ENCODE measurements at places on chromosomes 7 and 10.

DNA sequence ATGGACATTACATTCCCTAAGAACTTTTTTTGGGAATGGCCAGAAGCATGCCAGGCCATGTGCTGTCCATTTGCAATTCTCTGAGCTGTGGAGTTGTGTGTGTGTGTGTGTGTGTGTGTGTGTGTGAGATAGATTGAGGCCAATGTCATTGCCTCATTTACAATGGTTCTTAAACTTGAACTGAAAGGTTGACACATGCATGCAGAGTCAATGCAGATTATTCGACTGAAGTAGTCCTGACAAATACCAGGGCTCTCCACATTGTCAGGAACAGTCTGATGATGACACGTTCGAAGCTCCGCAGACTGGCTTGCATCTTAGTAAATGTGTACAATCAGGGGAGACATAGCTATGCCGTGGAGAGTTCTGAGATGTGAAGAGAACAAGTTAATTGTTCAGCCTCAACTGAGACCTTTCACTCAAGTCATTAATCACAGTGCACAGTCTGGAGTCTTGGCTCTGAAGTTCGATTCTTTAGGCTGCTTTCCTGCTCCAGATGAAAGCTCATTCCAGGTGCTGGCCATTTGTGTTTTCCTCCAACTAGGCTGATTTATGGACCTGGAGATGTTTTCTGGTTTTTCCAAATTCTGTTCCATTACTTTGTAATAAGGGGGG lies 921.9 kb downstream of the LRMDA start:
- ATAC-seq, result peak; percentile 25

GRCh38 chr10:129372172-129372571 lies 94.9 kb upstream of the MGMT start:
- ATAC-seq, result no peak

- no peak for ATAC-seq
These were observed 79.3 kb upstream of the SLC25A13 start for GRCh38 chr7:96401200-96401599.

GRCh38 chr10:97762816-97763215 lies 9.0 kb downstream of the SFRP5 start:
- ATAC-seq, result no peak

- no peak for ATAC-seq
These were observed 528.9 kb upstream of the FZD8 start for GRCh38 chr10:36170943-36171501.

GRCh38 chr10:59082249-59082648 lies 94.2 kb upstream of the PHYHIPL start:
- no peak for ATAC-seq

- ATAC-seq, result peak; percentile 62
These were observed 2.2 kb downstream of the CFAP46 start for GRCh38 chr10:132939957-132940790.

DNA sequence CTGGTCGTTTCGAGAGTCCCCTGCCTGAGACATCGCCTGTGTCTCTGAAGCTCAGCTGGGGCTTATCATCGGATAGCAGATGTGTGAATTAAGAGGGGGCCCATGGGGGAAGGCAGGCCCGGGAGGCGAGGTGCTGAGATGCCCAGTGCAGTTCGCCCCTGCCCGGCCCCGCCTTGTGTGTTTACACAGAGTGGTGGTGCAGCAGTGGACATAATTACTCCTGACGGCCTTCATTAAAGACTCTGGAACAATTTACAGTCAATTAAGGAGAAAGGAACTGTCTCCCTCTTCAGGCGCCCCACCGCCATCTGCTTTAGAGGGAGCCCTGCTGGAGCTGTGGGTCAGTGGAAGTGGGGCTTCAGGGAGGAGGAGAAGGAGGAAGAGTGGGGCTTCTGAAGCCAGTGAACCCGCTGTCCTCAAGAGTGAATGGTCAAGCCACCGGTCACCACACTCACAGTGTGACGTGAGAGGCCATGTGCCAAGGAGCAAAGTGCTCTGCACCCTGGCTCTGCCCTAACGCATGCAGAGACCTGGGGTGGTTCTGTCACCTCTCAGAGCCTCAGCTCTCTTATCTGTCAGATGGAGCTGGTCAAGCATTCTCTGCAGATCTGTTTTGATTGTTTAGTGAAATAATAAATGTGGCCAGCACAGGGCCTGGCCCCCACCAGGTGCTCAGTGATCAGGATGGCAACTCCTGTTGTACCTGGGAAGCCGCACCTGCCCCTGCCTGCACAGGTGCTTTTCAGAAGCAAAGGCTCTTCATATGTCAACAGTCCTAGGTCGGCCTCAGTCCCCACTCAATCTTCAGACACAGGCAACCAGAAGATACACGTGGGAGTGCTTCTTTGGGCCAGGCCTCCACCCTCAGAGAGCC lies 65.6 kb downstream of the CDH23 start:
- ATAC-seq, result peak; percentile 63

DNA sequence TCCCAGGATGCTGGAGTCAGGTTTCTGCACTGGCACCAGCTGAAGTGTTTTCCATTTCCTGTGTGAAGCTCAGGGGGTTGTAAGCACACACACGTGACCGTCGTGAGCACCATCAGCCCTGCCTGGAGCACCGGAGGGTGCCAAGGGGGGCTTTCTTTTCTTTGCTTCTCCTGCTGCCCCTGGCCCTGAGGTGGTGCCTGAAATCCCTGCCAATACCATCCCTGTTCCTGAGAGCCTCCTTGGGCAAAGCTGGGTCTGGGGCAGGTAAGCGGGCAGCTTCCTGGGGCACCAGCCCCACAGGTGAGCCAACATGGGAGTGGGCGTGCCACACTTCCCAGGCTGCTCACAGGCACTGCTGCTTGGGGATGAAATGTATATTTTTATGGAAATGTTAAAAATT lies 593.6 kb downstream of the DNAJB6 start:
- no peak for ATAC-seq

DNA sequence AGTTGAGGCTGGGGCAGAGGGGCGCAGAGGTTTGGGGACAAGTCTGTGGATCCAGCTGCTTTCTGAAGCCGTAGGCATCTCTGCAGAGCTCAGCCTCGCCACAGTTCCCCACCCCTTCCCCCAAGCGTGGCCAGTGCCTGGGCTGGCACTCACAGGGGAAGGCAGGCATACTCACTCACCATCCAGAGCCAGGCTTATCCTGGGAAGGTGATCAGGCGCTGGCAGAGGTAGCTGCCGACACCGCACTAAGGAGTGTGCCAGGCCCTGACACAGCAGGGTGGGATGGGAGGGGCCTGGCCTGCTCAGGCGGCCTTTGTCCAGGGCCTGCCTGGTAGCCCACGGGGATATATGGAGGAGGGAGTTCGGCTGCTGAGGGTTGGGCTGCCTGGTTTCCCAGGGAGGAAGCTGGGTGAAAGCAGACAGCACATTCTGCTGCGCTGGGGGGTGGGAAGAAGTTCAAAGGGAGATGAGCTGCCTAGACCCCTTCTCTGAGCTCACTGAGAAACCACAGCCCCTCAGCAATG lies 15.9 kb downstream of the VSIR start:
- peak; percentile 51 for ATAC-seq

DNA sequence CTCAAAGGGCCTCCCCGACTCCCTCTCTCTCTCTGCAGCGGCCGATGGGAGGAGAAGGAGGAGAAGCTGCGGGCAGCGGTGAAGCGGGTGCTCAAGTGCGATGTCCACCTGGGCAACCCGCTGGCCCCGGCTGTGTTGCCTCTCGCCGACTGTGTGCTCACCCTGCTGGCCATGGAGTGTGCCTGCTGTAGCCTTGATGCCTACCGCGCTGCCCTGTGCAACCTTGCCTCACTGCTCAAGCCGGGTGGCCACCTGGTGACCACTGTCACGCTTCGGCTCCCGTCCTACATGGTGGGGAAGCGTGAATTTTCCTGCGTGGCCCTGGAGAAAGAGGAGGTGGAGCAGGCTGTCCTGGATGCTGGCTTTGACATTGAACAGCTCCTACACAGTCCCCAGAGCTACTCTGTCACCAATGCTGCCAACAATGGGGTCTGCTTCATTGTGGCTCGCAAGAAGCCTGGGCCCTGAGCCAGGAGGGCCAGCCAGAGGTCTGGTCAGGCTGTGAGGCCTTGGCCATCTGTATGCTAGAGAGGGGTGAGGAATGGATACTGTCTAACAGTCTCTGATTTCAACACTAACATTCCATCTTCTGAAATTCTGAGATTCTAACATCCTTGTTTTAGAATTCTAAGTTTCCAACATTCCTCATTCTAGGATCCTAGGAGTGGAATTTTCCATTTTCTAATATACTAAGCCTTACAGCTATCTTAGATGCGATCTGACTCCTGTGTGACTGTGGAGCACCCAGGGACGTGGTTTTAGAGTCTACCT lies 3.6 kb downstream of the INMT start:
- no peak for ATAC-seq

DNA sequence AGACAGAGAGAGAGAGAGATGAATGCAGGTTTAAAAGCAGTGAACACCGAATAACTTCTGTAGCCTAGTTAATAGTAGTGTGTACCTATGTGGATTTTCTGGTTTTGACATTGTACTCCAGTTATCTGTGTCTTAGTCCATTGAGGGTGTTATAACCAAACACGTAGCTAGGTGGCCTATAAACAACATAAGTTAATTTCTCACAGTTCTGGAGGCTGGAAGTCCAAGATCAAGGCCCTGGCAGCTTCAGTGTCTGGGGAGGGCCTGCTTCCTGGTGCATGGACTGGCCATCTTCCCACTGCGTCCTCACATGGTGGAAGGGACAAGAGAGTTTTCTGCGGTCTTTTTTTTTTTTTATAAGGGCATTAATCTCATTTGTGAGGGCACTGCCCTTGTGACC lies 23.5 kb downstream of the AOC1 start:
- no peak for ATAC-seq

GRCh38 chr10:132353456-132354355 lies 21.7 kb downstream of the LRRC27 start:
- ATAC-seq, result no peak

- ATAC-seq, result no peak
These were observed 161.5 kb downstream of the CREB5 start for GRCh38 chr7:28573651-28574301.

- ATAC-seq, result no peak
These were observed 192.3 kb downstream of the FGFR2 start for GRCh38 chr10:121405953-121406352.

GRCh38 chr7:4683043-4683883 lies 1.2 kb downstream of the FOXK1 start:
- peak; percentile 9 for ATAC-seq

DNA sequence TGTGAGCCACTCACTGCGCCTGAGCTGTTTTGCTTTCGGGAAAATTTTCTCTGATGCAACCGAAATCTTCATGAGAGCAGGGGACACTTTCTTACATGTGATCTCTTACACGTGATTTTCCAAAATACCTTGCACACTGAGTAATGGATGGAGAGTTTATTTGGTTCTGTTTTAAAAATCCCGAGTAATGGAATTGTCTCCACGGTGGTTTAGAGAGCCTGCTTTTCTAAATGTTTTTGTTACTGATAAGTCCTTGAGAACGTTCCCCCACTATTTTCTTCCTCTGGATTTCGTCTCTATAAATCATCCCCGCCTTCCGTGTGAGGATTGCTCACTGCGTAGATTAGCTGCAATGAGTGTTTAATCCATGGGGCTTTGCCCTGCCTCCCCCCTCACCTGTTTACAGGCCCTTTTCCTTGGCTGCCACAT lies 25.7 kb downstream of the CAMK1D start:
- no peak for ATAC-seq

DNA sequence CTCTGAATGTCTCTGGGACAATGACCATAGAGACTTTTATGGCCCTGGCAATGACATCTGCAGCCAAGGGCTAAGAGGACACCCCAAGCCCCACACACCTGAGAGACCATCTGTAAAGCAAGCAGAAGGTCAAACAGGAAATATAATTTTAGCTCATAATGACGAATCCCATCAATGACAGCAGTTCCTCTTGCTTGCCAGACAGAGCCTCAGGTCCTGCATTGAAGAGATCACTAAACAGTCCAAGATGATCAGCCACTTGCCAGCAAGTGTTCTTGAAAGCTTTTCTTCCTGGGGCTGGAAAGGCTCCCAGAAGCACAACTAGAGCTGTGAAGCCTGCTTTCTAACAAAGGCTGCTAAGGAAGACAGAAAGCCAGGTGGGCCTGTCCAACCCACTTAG lies 993.7 kb upstream of the AUTS2 start:
- no peak for ATAC-seq

DNA sequence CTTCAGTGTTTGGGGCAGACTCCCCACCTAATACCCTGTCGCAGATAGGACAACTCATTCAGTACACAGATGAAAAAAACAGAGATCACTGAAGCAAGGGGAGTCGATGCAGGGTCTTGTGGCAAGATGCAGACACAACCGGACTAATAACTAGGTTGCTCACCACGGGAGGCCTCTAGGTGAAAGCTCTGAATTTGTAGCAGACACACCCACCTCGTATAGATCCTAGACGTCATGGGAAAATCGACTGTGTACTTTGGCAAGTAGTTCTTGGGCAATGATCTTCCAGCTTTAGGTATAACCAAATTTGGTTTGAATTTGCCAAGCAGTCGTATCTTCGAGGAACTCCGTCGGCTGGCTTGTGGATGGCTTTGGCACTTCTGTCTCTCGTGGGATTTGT lies 88.1 kb downstream of the TCF7L2 start:
- no peak for ATAC-seq

- ATAC-seq, result no peak
These were observed 123.5 kb downstream of the ITGB8 start for GRCh38 chr7:20454202-20454601.

GRCh38 chr7:131879424-131879823 lies 323.0 kb upstream of the PODXL start:
- ATAC-seq, result no peak

DNA sequence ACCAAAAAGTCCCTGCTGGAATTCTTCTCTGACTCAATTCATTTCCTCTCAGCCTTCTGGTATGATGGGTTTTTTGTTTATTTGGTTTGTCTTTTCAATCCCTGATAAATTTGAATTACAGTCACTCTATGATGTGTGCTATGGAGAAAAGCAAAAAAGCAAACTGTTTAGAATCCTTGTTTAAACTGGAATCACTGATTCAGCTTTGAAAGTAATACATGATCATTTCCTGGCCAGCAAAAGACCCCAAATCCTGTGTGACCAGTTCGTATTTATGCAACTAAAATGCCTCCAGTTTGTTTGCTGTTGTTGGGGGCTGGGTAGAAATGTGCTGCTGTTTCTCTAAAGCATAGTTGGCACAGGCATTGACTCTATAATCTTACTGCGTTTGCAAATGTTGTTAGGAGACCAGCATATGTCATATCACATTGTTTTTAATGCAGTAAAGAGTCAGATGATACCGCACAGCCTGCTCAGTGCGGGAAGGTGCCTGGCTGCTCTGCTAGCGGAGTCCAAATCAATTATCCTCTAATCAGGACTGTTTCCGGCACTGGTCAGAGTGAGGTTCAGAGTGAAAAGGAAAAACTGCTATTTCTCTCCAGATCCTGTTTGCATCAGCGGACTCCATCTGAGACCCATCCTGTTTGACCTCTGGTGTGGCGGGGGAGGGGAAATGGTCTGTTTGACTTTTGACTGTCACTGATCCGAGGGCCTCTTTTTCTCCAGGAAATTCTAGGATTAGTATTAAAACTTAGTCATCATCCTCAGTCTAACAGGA lies 40.6 kb upstream of the ADD3 start:
- ATAC-seq, result peak; percentile 100

DNA sequence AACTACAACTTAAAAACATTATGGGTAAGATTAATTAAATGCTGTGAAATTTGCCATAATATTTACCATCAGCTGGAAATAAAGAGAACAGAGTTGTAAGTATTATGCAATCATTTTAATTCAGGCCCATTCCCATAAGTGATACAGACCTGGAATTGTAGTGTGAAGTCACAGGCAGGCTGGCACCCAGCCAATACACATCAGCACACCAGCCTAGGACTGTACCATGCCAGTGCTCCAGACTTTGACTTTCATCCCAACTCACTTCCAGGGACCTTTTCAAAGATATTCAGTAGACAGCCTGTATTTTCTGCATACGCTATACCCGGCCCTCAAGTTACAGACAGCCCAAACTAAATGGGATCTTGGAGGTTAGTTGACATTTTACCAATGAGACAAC lies 143.3 kb downstream of the TES start:
- ATAC-seq, result no peak

Data from motor neuron (in vitro differentiated cells).